ENCODE measurements at places on chromosomes 4 and X.

GRCh38 chr4:81549984-81550383 lies 78.3 kb upstream of the RASGEF1B start:
- DNase-seq = no peak

- DNase-seq = no peak
These were observed 102.6 kb downstream of the DHRSX start for GRCh38 chrX:2398064-2398656.

- DNase-seq = peak; percentile 31
These were observed 11.7 kb downstream of the OTUD5 start for GRCh38 chrX:48945517-48946348.

- no peak for DNase-seq
These were observed 176.4 kb downstream of the NLGN4X start for GRCh38 chrX:6052111-6052745.

- DNase-seq = no peak
These were observed 272.8 kb upstream of the PUDP start for GRCh38 chrX:7420717-7421116.

- DNase-seq = no peak
These were observed 45.1 kb upstream of the TSPAN7 start for GRCh38 chrX:38516196-38516774.

DNA sequence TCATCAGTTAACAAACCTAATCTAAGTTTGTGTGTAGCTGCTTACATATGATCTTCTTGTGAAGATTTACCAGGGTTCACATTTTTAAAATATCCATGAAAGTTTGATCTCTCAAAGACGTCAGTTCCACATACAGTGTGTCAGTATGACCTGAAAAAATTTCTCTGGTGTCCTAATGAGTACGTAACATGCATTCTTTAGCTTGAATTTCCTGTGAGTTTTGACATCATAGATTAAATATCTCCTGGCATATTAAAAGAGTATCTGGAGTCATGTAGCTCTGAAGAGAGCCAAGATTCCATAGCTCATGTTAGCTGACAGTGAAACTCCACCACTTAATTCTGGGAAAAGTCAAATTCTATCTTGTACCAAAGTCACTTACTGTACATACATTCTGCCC lies 43.9 kb upstream of the PDLIM5 start:
- DNase-seq = no peak

DNA sequence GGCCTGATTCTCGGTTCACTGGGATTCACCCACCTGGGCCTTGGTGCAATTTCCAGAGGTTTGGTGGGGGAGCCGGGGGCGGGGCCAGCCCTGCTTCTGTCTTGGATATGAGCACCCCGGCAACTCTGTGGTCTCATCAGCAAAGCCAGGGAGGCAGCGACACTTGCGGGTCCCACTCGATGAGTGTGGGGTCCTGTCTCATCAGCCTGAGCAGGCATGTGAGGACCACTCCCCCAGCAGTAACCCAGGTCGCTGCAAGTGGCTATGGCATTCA lies 19.0 kb downstream of the ADRA2C start:
- DNase-seq = no peak

DNA sequence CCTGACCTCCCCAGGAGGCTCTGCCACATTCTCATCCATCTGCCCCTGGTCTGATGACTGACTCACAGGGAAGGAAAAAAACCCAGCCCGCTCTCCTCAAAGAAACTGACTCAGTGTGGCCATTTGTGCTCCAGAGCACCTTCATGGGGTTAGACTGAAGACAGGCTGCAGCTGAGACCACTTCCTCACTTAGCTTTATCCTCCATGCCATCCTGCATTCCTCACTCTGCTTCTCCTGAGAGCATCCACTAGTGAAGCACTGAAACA lies 35.9 kb upstream of the HPSE start:
- DNase-seq = no peak

GRCh38 chr4:118327554-118328241 lies 25.1 kb downstream of the PRSS12 start:
- DNase-seq = no peak

GRCh38 chr4:100008048-100008447 lies 58.0 kb upstream of the H2AZ1 start:
- DNase-seq = no peak

GRCh38 chr4:103111598-103111997 lies 12.0 kb upstream of the BDH2 start:
- DNase-seq = no peak

- no peak for DNase-seq
These were observed 297.4 kb upstream of the VCX start for GRCh38 chrX:7545564-7545963.

- DNase-seq = no peak
These were observed 14.2 kb downstream of the CPE start for GRCh38 chr4:165393051-165393450.

GRCh38 chr4:3766036-3766784 lies at the start of gene ADRA2C:
ADRA2C (plus strand) TSS chr4:3766385; CDS start chr4:3766607, 222 bp downstream.
- DNase-seq = no peak

DNA sequence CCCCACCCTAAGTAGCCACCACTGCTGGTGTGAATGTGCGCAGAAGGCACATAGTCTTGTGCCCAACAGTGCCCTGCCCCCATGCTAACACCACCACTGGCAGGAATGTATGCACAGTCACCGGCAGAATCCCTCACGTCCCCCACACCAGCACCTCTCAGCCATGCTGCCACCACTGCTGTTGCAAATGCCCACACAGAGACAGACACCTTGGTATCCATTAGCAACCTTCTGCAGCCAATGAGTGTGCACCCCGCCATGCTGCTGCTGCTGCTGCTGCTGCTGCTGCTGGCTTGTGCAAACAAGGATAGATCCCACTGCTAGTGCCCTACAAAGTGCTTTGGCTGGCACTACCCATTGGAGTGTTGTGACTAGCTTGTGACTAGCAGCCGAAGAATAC lies 52.4 kb upstream of the MMAA start:
- no peak for DNase-seq

DNA sequence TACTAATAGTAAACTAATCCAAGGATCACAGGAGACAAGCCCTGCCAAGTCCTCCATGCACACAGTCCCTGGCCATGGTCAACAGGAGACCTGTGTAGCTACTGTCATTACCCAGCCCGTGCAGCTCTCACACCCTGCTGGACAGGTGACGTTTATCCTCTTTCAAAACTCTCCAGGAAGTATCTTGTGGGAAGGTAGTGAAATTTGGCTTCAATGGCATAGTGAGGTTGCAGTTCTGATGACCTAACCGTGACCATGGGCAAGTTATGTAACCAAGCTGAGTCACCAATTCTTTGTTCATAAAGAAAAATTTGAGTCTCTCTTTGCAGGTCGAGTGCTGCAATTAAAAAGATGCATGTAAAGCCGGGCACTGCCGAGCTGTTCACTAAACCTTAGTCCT lies 11.3 kb upstream of the SLC2A9 start:
- DNase-seq = no peak

- DNase-seq = no peak
These were observed 121.6 kb upstream of the STK26 start for GRCh38 chrX:131901546-131901945.

GRCh38 chr4:161008527-161008926 lies 1155.3 kb downstream of the FSTL5 start:
- DNase-seq = no peak

GRCh38 chrX:50471390-50471789 lies 765 bp upstream of the DGKK start:
- peak; percentile 56 for DNase-seq

GRCh38 chrX:1231850-1232465 lies 19.5 kb upstream of the CRLF2 start:
- no peak for DNase-seq

- peak; percentile 58 for DNase-seq
These were observed 1583.3 kb downstream of the STIM2 start for GRCh38 chr4:28443801-28444412.

DNA sequence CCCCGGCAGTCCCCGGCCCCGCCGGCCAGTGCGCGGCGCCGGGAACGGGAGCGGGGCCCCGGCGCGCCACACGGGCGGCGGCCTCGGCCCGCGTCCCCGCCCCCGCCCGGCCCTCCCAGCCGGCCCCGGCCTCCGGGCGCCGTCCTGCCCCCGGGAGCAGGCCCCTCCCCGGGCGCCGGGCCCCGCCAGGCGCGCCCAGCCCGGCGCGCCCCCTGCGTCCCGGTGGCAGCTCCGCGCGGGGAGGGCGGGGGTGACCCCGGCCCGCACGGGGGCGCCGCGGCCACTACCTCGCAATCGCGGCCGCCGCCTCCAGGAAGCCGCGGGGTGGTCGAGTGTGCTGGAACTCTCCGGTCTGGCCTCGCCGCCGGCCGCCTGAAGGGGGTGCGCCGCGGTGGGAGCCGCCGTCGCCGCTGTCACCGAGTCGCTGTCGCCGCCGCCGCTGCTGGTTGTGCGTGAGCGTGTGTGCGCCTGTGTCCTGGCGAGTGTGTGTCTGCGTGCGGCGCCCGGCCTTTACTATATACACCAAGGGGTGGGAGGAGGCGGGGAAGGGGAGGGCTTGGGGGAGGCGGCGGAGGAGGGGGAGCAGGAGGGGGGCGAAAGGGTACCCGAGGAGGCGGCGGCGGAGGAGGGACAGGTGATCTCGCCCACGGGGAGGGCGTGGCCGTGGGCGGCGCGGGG lies at the start of gene RAI2:
Gene RAI2, minus strand, starts transcription at position 488 of the 678 bp plus-strand sequence. CDS start 59,288 bp downstream, outside the sequence.
- DNase-seq = peak; percentile 57

- peak; percentile 86 for DNase-seq
These were observed 98.7 kb downstream of the TMEM131L start for GRCh38 chr4:153564630-153565525.

DNA sequence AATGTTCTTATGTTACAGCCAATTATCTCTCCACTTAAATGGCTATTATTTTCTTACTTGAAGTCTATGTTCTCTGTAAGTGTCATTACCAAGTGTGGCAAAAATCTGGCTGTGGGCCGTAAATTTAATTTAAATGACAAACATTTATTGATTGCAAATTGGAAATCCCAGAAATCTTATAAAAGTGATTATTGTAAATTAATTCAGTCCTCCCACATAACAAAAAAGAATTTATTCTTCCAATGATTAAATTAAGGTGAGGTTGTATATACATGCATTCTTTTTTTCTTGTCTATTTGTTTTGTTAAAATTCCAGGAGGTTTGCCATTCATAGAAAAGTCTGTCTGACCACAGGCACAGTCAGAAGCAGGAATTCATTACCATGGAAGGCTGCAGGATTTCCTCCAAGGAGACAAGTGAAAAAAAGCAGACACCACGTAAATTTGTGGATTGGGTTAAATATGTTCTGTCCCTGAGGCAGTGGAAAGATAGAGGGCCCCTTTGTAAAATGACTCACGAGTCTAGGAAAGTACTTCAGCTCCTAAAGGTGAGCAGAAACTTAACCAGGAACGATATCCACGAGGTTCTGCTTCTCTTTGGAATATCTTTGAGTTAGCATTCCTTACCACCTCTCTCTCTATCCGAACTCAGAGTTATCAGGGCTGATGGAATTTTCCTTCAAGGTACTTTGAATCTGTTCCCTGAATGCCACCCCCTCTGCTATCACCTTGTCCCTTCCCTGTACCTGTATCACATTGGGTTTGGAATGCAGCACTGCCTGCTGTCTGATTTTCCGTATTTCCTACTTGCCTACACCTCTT lies 10.7 kb downstream of the PPARGC1A start:
- DNase-seq = no peak

- peak; percentile 90 for DNase-seq
These were observed 52.4 kb upstream of the TRIM2 start for GRCh38 chr4:153151535-153152455.

DNA sequence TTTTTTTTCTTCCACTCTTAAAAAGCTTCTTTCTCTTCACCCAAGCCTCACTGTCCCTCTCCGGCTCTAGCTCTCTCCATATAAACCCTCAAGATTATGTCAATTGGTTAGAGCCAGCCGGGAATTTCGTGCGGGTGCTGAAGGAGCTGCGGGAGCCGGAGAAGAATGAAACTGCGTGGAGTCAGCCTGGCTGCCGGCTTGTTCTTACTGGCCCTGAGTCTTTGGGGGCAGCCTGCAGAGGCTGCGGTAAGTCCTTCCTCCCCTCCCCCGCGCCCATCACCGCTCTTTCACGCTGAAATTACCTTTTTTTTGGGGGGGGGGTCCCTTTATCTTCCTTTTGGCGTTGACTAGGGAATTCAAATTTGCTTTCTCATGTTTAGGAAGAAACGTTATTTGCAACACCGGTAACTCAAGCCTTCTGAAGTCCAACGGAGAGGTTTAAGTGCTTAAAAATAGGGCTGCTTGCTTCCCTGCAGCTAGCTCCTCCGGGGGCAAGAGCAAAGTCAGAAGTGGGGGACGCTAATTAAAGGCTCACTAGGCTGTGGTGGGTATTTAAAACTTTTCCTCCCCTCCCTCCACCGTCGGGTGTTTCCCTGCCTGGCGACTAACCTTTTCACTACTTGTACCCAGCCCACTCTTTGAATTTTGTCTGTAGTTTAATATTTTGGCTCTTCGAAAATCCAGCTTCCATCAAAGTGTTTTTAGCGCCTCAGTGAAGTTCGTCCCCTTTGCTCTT lies 491 bp downstream of the COL4A5 start:
- peak; percentile 65 for DNase-seq

- DNase-seq = no peak
These were observed 7.8 kb downstream of the HMGB3 start for GRCh38 chrX:150990910-150991309.

- no peak for DNase-seq
These were observed 211.8 kb downstream of the PPP3CA start for GRCh38 chr4:101135371-101136010.

GRCh38 chr4:56448301-56448700 lies 12.2 kb downstream of the PAICS start:
- DNase-seq = no peak

DNA sequence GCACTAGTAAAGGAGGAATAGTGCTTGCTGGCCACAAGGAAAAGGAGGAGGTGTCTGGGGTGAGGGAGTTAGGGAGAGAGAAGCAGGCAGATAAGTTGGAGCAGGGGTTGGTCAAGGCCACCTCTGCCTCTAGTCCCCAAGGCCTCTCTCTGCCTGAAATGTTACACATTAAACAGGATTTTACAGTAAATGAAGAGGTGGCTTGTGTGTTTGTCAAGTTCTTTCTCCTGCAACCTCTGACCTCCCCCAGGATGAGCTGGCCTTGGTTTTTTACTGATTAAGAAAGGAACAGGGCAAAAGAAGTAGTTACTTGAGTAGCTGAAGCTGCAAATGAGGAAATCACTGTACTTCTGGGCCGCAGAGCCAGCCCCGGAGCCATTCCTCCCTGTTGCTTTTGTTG lies 2.0 kb downstream of the GJB1 start:
- no peak for DNase-seq

DNA sequence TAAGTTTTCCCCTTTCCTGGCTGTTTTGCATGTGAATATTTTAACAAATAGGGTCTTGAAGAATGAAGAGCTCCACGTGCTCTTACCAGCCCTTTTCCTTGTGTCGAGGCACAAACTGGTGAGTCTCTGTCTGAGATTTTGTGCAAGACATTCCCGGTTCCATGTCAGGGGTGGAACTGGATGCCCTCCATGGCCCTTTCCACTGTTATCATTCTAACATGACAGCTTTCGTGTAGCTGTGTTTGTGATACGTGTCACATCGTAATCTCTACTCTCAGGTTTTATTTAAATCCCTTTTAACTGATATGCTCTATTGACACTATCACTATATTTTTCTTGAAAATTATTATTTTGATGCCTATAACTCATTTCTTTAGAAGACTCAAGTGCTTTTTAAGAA lies 130.4 kb downstream of the SORBS2 start:
- no peak for DNase-seq
